ENCODE measurements at places on chromosomes 4 and X.

DNA sequence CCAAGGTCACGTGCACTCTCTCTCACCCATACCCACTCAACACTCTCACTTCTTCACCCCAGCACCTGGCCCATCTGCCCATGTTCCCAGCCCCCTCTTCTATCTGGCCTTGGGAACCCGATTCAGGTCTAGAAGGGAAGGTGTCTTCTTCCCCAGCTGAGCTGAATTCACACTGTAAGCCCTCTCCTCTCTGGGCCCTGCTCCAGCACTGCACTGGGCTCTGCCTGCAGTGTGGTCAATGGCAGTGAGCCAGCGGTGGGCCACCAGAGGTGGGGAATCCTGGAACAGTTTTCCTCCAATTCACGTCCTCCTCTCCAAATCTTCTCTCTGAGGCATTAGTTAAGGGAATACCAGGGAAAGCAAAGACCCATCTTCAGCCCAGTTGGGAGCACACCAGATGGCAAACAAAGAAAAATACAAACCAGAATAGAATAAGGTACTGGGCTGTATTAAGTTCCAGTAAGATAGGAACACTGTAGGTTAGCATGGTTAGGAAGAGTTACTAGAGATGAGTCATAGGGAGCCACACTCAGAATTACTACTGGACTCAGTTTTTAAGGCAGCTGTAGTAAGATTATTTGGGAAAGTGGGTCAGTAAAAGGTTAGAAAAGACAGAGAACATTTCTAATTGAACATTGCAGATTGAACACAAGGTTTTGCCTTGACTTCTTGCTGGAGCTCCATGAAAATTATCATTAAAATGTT is 5.0 kb downstream of the AWAT2 start:
- no peak for DNase-seq

DNA sequence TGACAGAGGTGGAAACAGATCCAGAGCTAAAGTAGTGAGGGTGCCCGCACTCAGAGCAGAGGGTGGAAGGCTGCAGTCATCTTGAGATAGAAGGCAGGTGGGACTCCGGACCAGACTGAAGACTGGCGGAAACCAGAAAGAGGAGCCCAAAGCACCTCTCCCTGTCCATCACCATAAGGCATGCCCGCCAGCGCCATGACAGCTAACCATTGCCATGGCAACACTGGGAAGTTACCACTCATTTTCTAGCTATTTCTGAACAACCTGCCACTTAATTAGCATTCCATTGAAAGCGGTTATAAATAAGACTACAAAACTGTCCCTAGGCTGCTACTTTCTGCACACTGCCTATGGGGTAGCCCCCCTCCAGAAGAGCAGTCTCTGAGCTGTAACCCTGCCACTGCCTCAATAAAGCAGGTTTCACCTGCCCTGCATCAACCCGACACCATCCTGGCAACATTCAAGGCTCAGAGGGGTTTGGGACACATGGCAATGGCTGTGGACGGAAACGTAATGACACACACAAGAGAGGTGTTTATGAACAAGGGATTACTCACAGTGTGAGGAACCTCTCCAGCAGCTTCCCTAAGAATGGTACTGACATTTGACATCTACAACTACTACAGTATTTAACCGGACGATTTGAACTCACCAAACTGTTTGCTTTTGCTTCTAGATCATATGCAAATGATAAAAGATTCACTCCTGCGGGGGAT is 27.8 kb upstream of the FGFBP2 start:
- DNase-seq = no peak

- DNase-seq = no peak
Measured at GRCh38 chr4:32189130-32189529, 1469.0 kb downstream of the PCDH7 start.

DNA sequence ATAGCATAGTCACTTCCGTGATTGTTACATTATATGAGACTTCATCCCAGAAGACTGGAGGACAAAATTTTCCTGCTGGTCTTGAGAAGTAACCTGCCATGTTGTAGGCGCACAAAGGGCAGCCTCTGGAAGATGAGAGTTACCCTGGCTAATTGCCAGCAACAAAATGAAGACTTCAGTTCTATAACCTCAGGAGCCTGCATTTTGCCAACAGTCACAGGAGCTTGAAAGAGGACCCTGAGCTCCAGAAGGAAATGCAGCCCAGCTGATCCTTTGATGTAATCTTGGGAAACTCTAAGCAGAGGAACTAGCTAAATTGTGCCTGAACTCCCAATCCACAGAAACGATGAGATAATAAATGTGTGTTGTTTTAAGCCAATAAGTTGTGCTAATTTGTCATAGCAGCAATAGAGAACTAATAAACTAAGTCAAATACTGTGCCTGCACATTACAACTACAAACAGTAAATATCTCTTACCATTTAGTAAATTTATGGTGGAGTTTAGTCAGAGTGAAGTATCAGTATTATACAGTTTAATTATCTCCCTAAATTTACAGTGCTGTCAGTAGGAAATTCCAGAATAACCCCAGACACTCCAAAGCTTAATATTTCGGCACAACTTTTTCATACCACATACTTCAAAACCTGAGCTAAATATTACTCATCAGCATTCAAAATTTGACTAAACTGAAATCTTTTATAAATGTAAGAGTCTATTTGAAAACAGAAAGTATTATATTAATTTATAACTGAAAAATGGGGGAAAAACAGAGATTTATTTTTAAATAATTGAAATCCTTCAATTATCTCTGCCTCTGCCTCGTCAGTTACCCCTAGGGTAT is 90.1 kb upstream of the MAPK10 start:
- no peak for DNase-seq

GRCh38 chrX:46687619-46688018 is 71.3 kb downstream of the SLC9A7 start:
- DNase-seq = no peak

DNA sequence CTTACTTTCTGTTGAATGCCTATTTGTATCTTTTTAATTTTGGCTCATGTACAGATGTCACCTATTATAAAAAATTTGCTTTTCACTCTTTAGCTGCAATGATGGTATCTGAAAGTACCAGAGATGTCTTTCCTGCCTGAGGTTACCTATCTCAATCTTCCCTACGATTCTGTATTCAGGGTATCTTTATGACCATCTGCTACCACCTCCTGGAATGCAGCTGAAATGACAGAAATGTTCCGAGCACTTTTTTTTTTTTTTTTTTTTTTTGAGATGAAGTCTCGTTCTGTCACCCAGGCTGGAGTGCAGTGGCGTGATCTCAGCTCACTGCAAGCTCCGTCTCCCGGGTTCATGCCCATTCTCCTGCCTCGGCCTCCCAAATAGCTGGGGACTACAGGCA is 136.4 kb downstream of the REPS2 start:
- no peak for DNase-seq

DNA sequence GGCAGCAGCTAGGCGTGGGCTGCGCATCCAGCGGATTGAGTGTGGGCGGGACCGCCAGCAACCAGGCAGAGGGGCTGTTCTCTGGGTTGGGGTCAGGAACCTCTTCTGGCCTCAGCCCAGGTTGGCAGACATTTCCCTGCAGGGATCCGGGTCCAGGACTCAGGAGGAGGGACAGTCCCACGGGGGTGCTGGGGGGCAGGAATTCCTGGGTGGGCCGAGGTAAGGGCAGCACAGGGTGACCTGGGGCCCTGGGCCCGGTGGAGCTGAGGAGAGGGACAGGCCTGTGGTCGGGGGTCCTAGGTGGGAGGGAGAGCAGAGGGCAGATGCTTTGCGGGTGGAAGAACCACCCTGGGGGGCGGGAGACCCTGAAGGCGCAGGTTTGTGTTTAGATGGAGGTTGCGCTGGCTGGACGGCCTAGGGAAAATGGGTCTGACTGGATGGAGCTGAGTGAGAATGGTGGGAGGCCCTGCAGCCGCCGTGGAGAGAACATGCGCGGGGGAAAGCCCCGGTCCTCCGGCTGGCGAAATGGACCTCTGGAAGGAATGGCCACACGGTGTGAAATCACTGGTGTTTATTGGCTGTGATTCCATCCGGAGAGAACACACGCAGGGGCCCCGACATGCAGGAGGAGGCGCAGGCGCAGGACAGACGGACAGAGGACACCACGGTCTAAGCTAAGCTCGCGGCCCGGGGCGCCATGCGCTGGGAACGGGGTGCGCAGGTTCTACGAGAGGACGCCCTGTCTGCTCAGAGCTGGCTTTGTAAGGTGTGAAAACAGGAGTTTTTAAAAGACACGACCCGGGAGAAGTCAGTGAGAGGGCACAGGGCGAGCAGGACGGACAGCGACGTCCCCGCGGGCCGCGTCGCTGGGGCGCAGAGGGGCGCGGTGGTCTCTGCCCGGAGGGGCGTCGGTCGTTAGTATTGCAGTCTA is 41.3 kb downstream of the CPLX1 start:
- DNase-seq = no peak

DNA sequence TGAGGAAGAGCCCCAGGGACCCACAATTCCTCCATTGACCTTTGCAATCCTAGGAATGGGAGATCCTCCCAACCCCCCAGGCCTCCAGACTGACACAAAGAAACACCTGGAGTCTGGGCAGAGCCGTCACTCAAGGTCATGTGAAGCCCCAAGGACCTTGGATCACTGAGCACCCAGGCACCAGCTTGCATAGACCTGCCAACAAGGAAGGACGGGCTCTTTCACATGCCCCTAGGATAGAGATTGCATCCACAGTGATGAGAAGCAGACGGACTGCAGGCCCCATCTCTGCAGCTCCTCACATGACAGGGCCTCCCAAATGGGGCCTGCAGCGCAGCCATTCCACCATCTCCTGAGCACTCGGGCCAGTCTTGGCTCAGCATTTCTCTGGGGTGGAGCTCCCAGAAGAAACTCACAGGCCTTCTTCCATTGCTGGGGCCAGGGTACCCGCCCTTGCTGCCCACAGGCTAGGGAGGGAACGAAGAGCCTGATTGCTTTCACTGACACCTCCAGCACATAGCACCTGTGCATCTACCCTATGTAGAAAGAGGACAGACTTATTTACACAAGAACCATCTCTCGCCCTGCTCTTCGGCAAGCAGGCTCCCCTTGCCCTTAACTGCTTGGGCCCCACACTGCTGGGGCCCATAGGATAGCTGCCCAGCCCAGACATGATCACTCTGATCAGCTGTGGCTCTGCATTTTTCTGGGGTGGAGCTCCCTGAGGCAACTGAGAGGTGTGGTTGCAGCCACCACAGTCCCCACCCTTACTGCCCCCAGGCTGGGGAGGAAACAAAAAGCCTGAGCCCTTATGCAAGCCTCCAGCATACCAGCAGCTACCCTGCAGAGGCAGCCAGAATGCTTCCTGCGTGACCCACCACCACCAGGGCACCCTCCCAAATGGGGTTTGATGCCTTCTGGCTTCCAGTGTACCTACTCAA is 185.7 kb upstream of the ZCCHC13 start:
- no peak for DNase-seq

DNA sequence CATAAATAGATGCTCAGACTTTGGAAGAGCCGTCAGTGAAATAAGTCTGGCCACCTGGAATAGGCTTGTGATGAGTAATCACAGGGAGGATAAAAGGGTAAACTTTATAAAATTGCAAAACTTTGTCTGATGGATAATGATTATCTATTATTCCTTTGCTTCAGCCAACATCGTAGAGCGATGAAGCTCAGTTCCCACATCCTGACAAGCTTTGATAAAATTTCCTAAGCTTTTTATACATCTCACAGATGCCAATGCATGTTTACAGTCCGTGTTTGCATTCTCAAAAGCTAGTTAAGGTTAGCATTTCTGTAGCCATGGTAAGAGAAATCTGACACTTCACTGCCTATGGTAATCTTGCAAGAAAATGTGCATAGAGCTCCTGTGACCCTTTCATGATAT is 15.4 kb upstream of the UGDH start:
- no peak for DNase-seq

GRCh38 chr4:48267574-48267973 is 2.1 kb downstream of the TEC start:
- DNase-seq = no peak

DNA sequence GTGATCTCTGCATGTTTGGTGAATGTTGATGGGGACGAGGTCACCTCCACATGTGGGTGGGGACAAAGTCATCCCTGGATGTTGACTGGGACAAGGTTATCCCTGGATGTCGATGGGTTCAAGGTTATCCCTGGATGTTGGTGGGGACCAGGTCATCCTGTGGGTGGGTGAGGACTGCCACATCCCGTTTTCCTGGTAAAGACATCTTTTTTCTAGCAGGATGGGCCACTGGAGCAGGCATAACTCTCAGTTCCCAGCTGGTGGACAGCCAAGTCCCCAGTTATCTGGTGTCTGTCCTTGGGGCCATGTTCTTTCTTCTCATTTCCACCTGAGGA is 28.3 kb upstream of the PLCXD1 start:
- DNase-seq = no peak

DNA sequence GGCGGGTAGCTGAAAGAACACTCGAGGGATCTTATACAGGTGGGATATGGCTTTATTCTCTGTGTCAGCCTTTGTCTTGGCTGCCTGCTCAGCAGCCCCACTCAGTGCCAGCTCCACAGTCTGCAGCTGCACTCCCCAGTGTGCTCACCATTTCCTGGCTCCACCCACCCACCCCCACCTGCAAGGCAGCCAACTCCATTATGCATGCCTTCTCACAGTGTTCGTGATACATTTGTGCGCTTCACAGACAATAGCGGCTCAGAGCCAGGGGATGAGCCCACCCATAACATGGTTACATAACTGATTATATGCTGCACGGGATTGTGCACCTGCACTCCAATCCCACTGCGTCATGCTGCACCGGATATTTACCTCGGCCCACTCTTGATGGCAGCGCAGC is 8.8 kb upstream of the TMEM128 start:
- no peak for DNase-seq

- no peak for DNase-seq
Measured at GRCh38 chrX:46244451-46244850, 300.8 kb downstream of the ZNF674 start.

- DNase-seq = no peak
Measured at GRCh38 chrX:20459410-20460350, 193.0 kb upstream of the RPS6KA3 start.

GRCh38 chr4:37538931-37539330 is 147.2 kb downstream of the RELL1 start:
- DNase-seq = no peak

GRCh38 chr4:20504146-20504545 is 196.1 kb upstream of the PACRGL start:
- DNase-seq = no peak
